Activated CD8-positive, alpha-beta T cell treated with anti-CD3 and anti-CD28 coated beads for 36 hours (primary cell): ENCODE measurements at places on chromosomes 12 and 14. TPM values are rescaled to one million over a fixed set of nuclear protein-coding genes. Genes with fewer than 3 reads are reported as not detected.

DNA sequence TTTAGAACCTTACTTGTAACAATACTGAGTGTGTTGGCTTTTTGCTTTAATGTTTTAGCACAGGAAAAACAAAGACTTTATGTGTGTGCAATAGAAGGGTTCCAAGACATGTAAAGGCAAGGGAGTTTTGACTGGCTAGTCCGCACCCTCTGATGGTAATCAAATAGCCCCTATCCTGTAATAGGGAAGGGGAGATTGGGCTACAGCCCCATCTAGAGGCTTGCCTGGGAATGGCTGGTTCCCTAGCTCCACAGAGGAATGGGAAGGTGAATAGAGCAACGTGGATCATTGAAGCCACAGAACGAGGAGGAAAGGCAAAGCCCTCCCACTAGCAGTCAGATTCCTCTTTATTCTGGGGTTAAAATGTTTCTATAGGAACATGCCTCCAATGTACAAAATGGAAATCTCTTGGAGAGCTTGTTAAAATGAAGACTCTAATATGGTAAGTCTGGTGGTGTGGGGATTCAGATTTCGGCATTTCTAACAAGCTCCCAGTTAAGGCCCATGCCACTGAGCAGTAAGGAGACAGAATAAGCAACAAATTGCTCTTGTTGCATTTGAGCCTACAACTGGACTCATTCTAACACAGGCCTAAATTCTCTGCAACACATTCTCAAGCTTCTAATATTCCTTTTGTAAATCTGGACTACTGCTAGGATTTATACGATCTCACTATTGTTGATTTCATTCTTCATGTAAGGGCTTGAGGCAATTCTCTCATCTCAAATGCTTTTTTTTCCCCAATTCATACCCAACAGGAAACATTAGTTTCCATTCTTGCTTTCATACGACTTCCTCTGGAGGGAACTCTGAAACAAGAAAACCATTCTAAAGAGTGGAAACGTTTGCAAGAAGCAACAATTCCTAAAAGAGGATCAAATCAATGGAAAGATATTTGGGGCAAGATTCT is 57.1 kb downstream of the NIN start:
- H3K27ac ChIP-seq: peak overlapping the region; percentile 36
- DNase-seq: peak; percentile 59
- peaks cover 34% of the 10 kb centered on the region for H3K4me1 ChIP-seq
- H3K4me3 ChIP-seq: no peak overlapping the region

The SOX5 gene
- total RNA-seq: not detected

The INSM2 gene
- not detected for total RNA-seq

The FAIM2 gene
- 0.56 TPM for total RNA-seq
